ENCODE measurements at places on chromosomes 13 and 19.

DNA sequence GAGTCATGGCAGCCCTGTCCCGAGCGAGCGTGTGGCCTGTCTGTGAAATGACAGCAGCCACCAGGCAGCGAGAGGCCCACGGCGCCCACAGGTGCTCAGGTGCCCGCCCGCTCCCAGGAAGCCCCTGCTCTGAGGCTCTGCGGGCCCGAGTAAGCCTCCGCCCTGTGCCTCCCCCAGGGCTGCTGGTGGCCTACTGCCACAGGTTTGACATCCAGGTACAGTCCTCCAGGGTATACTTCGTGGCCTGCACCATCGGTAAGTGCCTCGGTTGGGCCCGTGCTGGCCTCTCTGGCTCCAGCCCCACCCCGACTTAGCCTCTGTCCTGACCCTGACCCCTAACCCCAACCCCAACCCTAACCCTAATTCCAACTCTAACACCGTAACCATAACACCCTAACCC is 15.0 kb upstream of the TMPRSS9 start:
- no peaks in the 10 kb centered on the region for H3K27me3 ChIP-seq
- no peak for DNase-seq
- H3K27ac ChIP-seq, result peak overlapping the region; percentile 73
- H3K4me3 ChIP-seq, result no peak overlapping the region
- no peaks in the 10 kb centered on the region for H3K36me3 ChIP-seq

- H3K27ac ChIP-seq, result no peak overlapping the region
- no peaks in the 10 kb centered on the region for H3K4me1 ChIP-seq
- no peak overlapping the region for H3K4me3 ChIP-seq
- DNase-seq, result no peak
Observed at GRCh38 chr13:65595916-65596315, 1634.2 kb downstream of the PCDH9 start.

- H3K4me1 ChIP-seq, result peaks cover 54% of the 10 kb centered on the region
- H3K36me3 ChIP-seq, result no peaks in the 10 kb centered on the region
- peak; percentile 18 for DNase-seq
- H3K4me3 ChIP-seq, result no peak overlapping the region
- no peak overlapping the region for H3K27ac ChIP-seq
Observed at GRCh38 chr13:79194272-79194671, 211.8 kb downstream of the RBM26 start.

DNA sequence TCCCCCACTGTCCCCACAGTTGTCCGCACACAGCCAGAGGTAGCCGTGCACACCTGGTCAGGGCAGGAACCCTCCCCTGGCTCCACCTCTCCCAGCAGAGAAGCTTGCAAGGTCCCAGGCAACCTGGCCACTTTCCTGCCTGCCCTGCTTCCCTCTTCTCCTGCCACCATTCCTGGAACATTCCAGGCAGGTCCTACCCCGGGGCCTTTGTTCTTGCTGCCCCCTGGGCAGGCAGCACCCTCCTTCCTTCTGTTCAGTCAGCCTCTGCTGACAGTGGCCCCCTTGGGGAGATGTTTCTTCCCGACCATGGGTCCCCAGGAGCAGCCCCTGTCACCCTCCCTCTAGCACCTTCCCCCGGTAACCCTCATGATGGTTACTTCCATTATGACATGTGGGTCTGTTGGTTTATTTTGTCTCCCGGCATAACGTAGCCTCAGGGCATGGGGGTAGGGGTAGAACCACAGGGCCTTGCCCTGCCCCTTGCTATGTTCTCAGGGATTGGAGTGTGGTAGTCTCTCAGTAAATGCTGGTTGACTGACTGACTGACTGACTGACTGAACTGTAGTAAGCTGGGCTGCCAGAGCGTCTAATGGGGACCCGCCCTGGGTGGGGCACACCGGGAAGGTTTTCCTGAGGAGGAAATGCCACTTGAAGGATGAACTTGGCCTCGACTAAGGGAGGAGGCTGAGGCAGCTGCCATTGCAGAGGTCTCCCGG is 10.8 kb downstream of the PAK4 start:
- H3K36me3 ChIP-seq, result peaks cover 6% of the 10 kb centered on the region
- H3K4me3 ChIP-seq, result no peak overlapping the region
- peaks cover 26% of the 10 kb centered on the region for H3K4me1 ChIP-seq
- H3K27me3 ChIP-seq, result no peaks in the 10 kb centered on the region
- no peak for DNase-seq

- DNase-seq, result no peak
- no peak overlapping the region for H3K27ac ChIP-seq
- no peaks in the 10 kb centered on the region for H3K27me3 ChIP-seq
- H3K36me3 ChIP-seq, result peaks cover 45% of the 10 kb centered on the region
- H3K4me3 ChIP-seq, result no peak overlapping the region
- H3K4me1 ChIP-seq, result no peaks in the 10 kb centered on the region
Observed at GRCh38 chr13:95784161-95784899, 107.4 kb downstream of the DNAJC3 start.

DNA sequence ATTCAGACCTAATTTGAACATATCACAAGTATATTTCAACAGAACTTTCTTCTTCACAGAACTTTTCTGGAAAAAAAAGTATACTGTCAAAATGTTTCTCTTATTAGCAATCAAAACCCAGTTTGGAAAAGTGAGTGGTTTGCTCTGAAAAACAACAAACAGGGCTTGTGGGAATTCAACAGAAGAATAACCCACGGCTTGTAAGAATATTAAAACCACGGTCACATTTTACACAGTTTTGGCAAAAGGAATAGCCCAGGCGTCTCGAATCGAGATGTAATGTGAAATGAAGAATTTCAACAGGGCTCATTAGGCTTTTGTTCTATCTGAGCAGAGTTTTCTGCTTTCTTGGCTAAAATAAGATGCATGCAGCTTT is 70.7 kb downstream of the COL4A2 start:
- DNase-seq, result no peak
- H3K36me3 ChIP-seq, result no peaks in the 10 kb centered on the region
- H3K4me1 ChIP-seq, result no peaks in the 10 kb centered on the region
- H3K27me3 ChIP-seq, result peaks cover 35% of the 10 kb centered on the region

GRCh38 chr13:114328034-114328433 is 13.7 kb downstream of the CHAMP1 start:
- H3K4me3 ChIP-seq, result no peak overlapping the region
- peak overlapping the region; percentile 7 for H3K27ac ChIP-seq
- no peaks in the 10 kb centered on the region for H3K27me3 ChIP-seq
- peaks cover 22% of the 10 kb centered on the region for H3K4me1 ChIP-seq
- DNase-seq, result no peak
- peaks cover 42% of the 10 kb centered on the region for H3K36me3 ChIP-seq

GRCh38 chr13:34816245-34816884 is 125.7 kb upstream of the NBEA start:
- H3K4me1 ChIP-seq, result no peaks in the 10 kb centered on the region
- H3K36me3 ChIP-seq, result no peaks in the 10 kb centered on the region
- no peak for DNase-seq
- H3K27me3 ChIP-seq, result no peaks in the 10 kb centered on the region
- no peak overlapping the region for H3K27ac ChIP-seq
- H3K4me3 ChIP-seq, result no peak overlapping the region

GRCh38 chr13:64457976-64458375 is 2772.2 kb downstream of the PCDH9 start:
- H3K27me3 ChIP-seq, result no peaks in the 10 kb centered on the region
- no peak for DNase-seq
- H3K4me3 ChIP-seq, result no peak overlapping the region

GRCh38 chr13:39527961-39528660 is 74.9 kb downstream of the LHFPL6 start:
- H3K36me3 ChIP-seq, result no peaks in the 10 kb centered on the region
- H3K4me1 ChIP-seq, result no peaks in the 10 kb centered on the region
- no peak overlapping the region for H3K27ac ChIP-seq
- DNase-seq, result no peak
- H3K27me3 ChIP-seq, result peaks cover 14% of the 10 kb centered on the region
- H3K4me3 ChIP-seq, result no peak overlapping the region

GRCh38 chr13:46753137-46753536 is 43.8 kb downstream of the ESD start:
- H3K36me3 ChIP-seq, result peaks cover 5% of the 10 kb centered on the region
- no peak overlapping the region for H3K4me3 ChIP-seq
- peaks cover 40% of the 10 kb centered on the region for H3K4me1 ChIP-seq
- no peaks in the 10 kb centered on the region for H3K27me3 ChIP-seq
- H3K27ac ChIP-seq, result no peak overlapping the region
- DNase-seq, result no peak

- H3K27me3 ChIP-seq, result no peaks in the 10 kb centered on the region
- H3K27ac ChIP-seq, result no peak overlapping the region
- H3K36me3 ChIP-seq, result peaks cover 52% of the 10 kb centered on the region
- H3K4me3 ChIP-seq, result no peak overlapping the region
- no peak for DNase-seq
- H3K4me1 ChIP-seq, result no peaks in the 10 kb centered on the region
Observed at GRCh38 chr19:37669450-37669914, 14.2 kb upstream of the ZFP30 start.

GRCh38 chr13:109776575-109776974 is 9.8 kb downstream of the IRS2 start:
- no peaks in the 10 kb centered on the region for H3K36me3 ChIP-seq
- no peaks in the 10 kb centered on the region for H3K27me3 ChIP-seq
- no peak overlapping the region for H3K27ac ChIP-seq
